Left ventricle myocardium inferior (tissue), 1 donor: ENCODE measurements at places on chromosomes 13 and 19.

DNA sequence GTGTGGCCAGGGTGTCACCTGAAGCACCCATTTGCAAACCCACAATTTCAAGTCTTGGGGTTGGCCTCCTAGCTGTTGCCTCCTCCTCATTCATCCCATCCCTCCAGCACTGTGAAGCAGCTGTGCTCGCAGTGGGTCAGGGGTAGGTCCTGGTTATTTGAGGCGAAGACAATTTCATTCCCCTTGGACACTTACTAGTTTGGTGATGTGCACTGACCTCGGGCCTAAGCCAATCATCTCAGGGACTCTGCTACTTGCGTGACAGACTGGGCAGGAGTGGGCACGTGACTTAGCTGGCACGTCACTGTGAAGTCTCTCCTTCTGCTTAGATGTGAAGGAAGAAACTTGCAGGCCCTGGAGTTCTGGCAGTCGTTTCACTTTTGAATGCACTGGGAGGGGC is 3.5 kb upstream of the ATP11A start:
- H3K27me3 ChIP-seq, result no peaks in the 10 kb centered on the region
- peaks cover 25% of the 10 kb centered on the region for H3K4me1 ChIP-seq
- no peak overlapping the region for H3K4me3 ChIP-seq
- no peak overlapping the region for H3K27ac ChIP-seq
- H3K36me3 ChIP-seq, result no peaks in the 10 kb centered on the region
- no peak for DNase-seq

GRCh38 chr13:65336916-65337315 is 1893.2 kb downstream of the PCDH9 start:
- H3K36me3 ChIP-seq, result no peaks in the 10 kb centered on the region
- no peaks in the 10 kb centered on the region for H3K27me3 ChIP-seq
- H3K4me3 ChIP-seq, result no peak overlapping the region
- no peak for DNase-seq

- peaks cover 33% of the 10 kb centered on the region for H3K4me1 ChIP-seq
- H3K36me3 ChIP-seq, result peaks cover 18% of the 10 kb centered on the region
- H3K27me3 ChIP-seq, result no peaks in the 10 kb centered on the region
- DNase-seq, result no peak
- no peak overlapping the region for H3K27ac ChIP-seq
- no peak overlapping the region for H3K4me3 ChIP-seq
Observed at GRCh38 chr19:33510462-33511194, 11.0 kb downstream of the PEPD start.

GRCh38 chr19:41377977-41378709 is 1.8 kb downstream of the TMEM91 start:
- H3K27ac ChIP-seq, result no peak overlapping the region
- no peak for DNase-seq
- H3K4me3 ChIP-seq, result no peak overlapping the region
- no peaks in the 10 kb centered on the region for H3K27me3 ChIP-seq
- H3K4me1 ChIP-seq, result peaks cover 34% of the 10 kb centered on the region

DNA sequence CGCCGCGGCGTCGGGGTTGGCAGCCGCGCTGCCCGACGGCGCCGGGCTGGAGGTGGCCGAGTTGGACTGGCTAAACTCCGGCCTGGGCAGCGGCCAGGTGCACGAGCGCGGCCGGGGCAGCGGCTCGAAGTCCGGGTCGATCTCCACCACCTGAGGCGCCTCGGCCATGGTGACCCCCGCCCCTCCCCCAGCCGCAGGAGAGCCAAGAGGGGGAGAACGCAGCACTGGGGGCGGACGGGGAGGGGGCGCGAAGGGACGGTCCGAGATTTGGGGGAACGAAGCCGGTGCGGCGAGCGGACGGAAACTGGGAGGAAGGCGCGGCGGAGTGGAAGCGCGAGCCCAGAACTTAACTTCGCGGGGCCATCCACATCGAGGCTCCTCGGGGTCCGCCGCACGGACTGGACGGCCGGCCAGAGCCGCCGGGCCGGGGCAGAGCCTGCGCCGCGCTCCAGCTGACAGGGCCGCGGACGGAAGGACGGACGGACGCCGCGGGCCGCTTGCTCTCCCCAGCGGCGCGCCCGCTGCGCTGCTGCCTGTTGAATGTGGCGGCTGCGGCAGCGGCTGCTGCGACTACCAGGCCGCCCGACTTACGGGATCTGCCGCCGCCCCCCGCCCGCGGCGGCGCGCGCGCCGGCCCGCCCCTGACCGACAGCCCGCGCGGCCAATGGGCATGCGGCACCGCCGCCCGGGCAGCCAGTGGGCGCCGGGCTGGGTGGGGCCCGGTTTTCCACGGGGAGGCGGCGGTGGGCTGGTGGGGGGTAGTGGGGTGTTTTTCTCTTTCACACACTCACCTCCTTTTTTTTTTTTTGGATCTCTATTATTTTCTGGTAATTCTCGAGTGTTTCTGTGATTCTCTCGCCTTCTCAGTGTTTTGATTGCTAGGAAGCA is at the start of gene FOXO1:
Gene FOXO1, minus strand, starts transcription at position 597 of the 888 bp plus-strand sequence. Its CDS starts 429 bp downstream, at position 168.
- H3K4me3 ChIP-seq, result peak within 1 kb of the TSS; percentile 95
- peaks cover 70% of the 10 kb centered on the region for H3K4me1 ChIP-seq
- H3K36me3 ChIP-seq, result no peaks in the 10 kb centered on the region
- H3K27ac ChIP-seq, result peak within 1 kb of the TSS; percentile 99
- no peaks in the 10 kb centered on the region for H3K27me3 ChIP-seq

DNA sequence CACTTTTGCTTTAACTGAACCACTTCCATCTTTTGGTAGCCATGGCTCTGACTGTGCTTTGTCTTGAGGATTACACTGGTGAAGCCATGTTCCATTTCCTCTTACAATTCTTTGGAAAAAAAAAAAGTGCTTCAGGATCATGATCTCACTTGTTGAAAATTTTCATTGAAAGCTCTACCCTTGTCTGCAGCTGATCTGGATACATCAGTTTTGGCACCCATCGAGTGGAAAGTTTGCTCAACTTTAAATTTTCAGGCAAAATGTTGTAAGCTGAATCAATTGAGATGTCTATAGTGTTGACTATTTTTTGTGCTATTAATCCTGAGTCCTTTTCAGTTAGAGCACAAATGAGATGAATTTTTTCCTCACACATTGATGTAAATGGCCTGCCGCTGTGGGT is 48.3 kb upstream of the RFXAP start:
- no peaks in the 10 kb centered on the region for H3K4me1 ChIP-seq
- no peak overlapping the region for H3K27ac ChIP-seq
- H3K4me3 ChIP-seq, result no peak overlapping the region
- DNase-seq, result no peak

- no peak overlapping the region for H3K27ac ChIP-seq
- peaks cover 42% of the 10 kb centered on the region for H3K27me3 ChIP-seq
- peaks cover 38% of the 10 kb centered on the region for H3K4me1 ChIP-seq
- no peak overlapping the region for H3K4me3 ChIP-seq
- H3K36me3 ChIP-seq, result peaks cover 8% of the 10 kb centered on the region
Observed at GRCh38 chr19:1063909-1064660, 2.9 kb upstream of the ARHGAP45 start.

GRCh38 chr13:45296259-45296658 is 44.7 kb downstream of the TPT1 start:
- no peak for DNase-seq
- H3K27me3 ChIP-seq, result no peaks in the 10 kb centered on the region
- no peaks in the 10 kb centered on the region for H3K36me3 ChIP-seq
- H3K27ac ChIP-seq, result no peak overlapping the region
- peaks cover 15% of the 10 kb centered on the region for H3K4me1 ChIP-seq

- no peak for DNase-seq
- H3K36me3 ChIP-seq, result no peaks in the 10 kb centered on the region
- no peaks in the 10 kb centered on the region for H3K4me1 ChIP-seq
- no peak overlapping the region for H3K4me3 ChIP-seq
- H3K27ac ChIP-seq, result no peak overlapping the region
- peaks cover 59% of the 10 kb centered on the region for H3K27me3 ChIP-seq
Observed at GRCh38 chr19:6668691-6669090, 1.3 kb downstream of the TNFSF14 start.

- DNase-seq, result no peak
- peaks cover 95% of the 10 kb centered on the region for H3K27me3 ChIP-seq
- peak overlapping the region; percentile 22 for H3K27ac ChIP-seq
Observed at GRCh38 chr13:26052337-26052736, 521 bp upstream of the SHISA2 start.

- no peaks in the 10 kb centered on the region for H3K4me1 ChIP-seq
- H3K27ac ChIP-seq, result no peak overlapping the region
- no peaks in the 10 kb centered on the region for H3K27me3 ChIP-seq
- no peak overlapping the region for H3K4me3 ChIP-seq
- DNase-seq, result no peak
Observed at GRCh38 chr19:5594521-5594950, 26.8 kb upstream of the TINCR start.

- no peak for DNase-seq
- no peaks in the 10 kb centered on the region for H3K4me1 ChIP-seq
Observed at GRCh38 chr19:13215572-13216380, 65.6 kb downstream of the IER2 start.

DNA sequence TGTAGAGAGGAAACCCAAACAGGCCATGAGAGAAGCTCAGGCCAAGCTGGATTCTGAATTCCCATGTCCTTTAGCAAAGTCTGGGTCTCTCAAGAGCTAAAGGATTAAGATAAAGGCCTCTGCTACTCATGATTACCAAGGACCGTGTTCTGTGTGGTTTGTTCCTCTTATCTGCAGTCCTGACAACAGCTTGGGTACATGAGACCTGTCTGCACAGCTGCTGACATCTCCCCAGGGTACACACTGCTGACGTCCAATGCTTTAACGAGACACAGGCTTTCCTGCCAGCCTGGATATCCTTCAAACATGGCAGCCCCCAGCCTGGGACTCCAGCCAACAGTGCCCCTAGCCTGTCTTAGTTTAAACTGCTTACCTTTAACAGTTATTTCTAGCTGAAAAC is 211.0 kb downstream of the SLC7A1 start:
- peaks cover 20% of the 10 kb centered on the region for H3K4me1 ChIP-seq
- peak overlapping the region; percentile 75 for H3K27ac ChIP-seq
- H3K36me3 ChIP-seq, result no peaks in the 10 kb centered on the region
- no peaks in the 10 kb centered on the region for H3K27me3 ChIP-seq

DNA sequence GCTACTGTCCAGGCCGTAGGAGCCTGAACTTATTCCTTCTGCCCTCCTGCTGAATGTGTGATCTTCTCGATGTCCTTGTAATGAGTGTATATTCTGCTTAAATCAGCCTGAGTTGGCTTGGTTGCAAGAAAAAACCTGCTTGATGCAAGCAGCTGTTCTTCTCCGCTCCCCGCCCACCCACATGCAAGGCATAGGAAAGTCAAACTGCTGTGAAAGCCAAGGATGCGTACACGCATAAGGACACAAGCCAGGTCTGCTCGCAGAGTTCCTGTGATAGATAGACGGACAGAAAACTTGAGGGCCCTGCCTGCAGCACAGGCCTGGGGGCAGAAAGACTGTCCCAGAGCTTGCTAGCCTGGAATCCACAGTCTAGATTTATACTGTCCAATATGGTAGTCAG is 101.1 kb downstream of the DNAJC15 start:
- no peak for DNase-seq
- no peak overlapping the region for H3K4me3 ChIP-seq
- H3K4me1 ChIP-seq, result peaks cover 20% of the 10 kb centered on the region
- no peaks in the 10 kb centered on the region for H3K27me3 ChIP-seq
- no peak overlapping the region for H3K27ac ChIP-seq

- no peak overlapping the region for H3K4me3 ChIP-seq
- DNase-seq, result no peak
- H3K36me3 ChIP-seq, result peaks cover 45% of the 10 kb centered on the region
- no peaks in the 10 kb centered on the region for H3K27me3 ChIP-seq
- no peaks in the 10 kb centered on the region for H3K4me1 ChIP-seq
Observed at GRCh38 chr13:100530671-100531213, 57.8 kb downstream of the GGACT start.

- H3K36me3 ChIP-seq, result no peaks in the 10 kb centered on the region
- no peak for DNase-seq
- no peaks in the 10 kb centered on the region for H3K27me3 ChIP-seq
- no peak overlapping the region for H3K27ac ChIP-seq
Observed at GRCh38 chr19:51091126-51091525, 8.4 kb upstream of the KLK14 start.

- no peak overlapping the region for H3K4me3 ChIP-seq
- DNase-seq, result no peak
- no peaks in the 10 kb centered on the region for H3K4me1 ChIP-seq
- H3K36me3 ChIP-seq, result no peaks in the 10 kb centered on the region
- H3K27ac ChIP-seq, result no peak overlapping the region
Observed at GRCh38 chr13:92974905-92975429, 251.6 kb upstream of the GPC6 start.

DNA sequence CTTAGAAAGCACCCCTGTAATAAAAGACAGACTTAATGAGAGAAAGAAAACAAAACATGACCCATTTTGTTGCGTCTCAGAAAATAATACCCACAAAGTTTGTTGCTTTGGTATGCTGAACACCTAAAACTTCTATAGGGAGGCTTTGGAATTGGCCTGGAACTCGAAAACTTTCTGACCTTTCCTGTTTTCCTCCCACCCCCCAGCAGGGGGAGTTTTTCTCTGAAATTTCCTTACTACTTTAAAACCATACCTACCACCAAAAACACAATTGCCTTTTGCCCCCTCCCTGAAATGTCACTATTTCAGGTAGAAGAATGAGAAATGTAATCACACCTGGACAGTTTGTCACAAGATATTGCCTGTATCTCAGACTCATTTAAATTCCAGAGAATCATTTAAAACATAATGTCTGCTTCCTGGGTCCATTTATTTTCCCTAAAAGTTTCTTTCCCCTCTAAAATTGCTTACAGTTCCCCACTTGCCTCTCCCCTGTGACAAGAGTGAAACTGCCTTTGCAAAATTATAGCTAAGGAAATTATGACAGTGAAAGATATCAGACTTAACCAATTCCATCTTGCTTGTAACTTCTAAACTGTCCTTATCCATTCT is 2700.2 kb downstream of the PCDH9 start:
- no peaks in the 10 kb centered on the region for H3K27me3 ChIP-seq
- no peaks in the 10 kb centered on the region for H3K4me1 ChIP-seq
- no peak for DNase-seq

GRCh38 chr19:35963514-35963913 is 27.3 kb downstream of the LRFN3 start:
- H3K4me1 ChIP-seq, result peaks cover 11% of the 10 kb centered on the region
- no peak overlapping the region for H3K4me3 ChIP-seq
- H3K27me3 ChIP-seq, result peaks cover 80% of the 10 kb centered on the region
- no peak for DNase-seq

GRCh38 chr19:2766594-2767372 is 16.3 kb downstream of the SGTA start:
- peaks cover 70% of the 10 kb centered on the region for H3K36me3 ChIP-seq
- H3K27me3 ChIP-seq, result no peaks in the 10 kb centered on the region
- no peak overlapping the region for H3K27ac ChIP-seq
- H3K4me3 ChIP-seq, result no peak overlapping the region
- peaks cover 36% of the 10 kb centered on the region for H3K4me1 ChIP-seq
- no peak for DNase-seq

- DNase-seq, result peak; percentile 45
- H3K4me1 ChIP-seq, result peaks cover 11% of the 10 kb centered on the region
- H3K27ac ChIP-seq, result peak overlapping the region; percentile 46
- no peaks in the 10 kb centered on the region for H3K36me3 ChIP-seq
- peaks cover 28% of the 10 kb centered on the region for H3K27me3 ChIP-seq
Observed at GRCh38 chr13:111043575-111043982, 71.5 kb upstream of the ARHGEF7 start.

GRCh38 chr19:35978832-35979365 is 16.1 kb upstream of the SDHAF1 start:
- H3K36me3 ChIP-seq, result no peaks in the 10 kb centered on the region
- peaks cover 84% of the 10 kb centered on the region for H3K27me3 ChIP-seq
- H3K4me3 ChIP-seq, result no peak overlapping the region

GRCh38 chr13:109361562-109362289 is 424.7 kb downstream of the IRS2 start:
- no peaks in the 10 kb centered on the region for H3K4me1 ChIP-seq
- H3K4me3 ChIP-seq, result no peak overlapping the region
- H3K27me3 ChIP-seq, result no peaks in the 10 kb centered on the region
